Panc1 (cell line): ENCODE measurements at places on chromosomes 6 and 20. TPM values are rescaled to one million over a fixed set of nuclear protein-coding genes. Genes with fewer than 3 reads are reported as not detected.

Gene ASIP
- not detected for total RNA-seq

Gene CFB
- total RNA-seq = 5.6 TPM

Gene VGLL2
- total RNA-seq = not detected

Gene ULBP2
- total RNA-seq = 0.69 TPM

Gene USP49
- total RNA-seq = 5.4 TPM

Gene HLA-DQA2
- total RNA-seq = not detected

- DNase-seq = no peak
These were observed 46.0 kb upstream of the BHLHE23 start for GRCh38 chr20:63052571-63053431.

- no peak for DNase-seq
These were observed 19.0 kb upstream of the BHLHE23 start for GRCh38 chr20:63025534-63026331.

DNA sequence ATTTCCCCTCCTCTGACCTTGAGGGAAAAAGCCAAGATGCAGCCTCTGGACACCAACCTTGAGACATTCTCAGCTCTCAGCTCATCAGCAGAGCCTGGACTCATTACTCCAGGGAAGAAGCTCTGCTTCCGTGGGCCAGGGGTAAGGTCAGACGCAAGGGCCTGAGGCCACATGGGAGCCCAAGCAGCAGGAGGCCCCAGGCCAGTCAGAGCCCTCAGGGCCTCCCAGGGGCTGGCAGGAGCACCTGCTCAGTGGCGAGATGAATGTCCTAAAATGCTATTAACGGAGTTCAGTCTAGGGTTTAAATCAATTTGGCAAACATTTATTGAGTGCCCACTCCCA, 208.6 kb downstream of the ERMARD start:
- DNase-seq = no peak

GRCh38 chr20:22866812-22867341, 168.2 kb upstream of the SSTR4 start:
- DNase-seq = no peak

GRCh38 chr20:46683011-46683667, 6.1 kb downstream of the TP53RK start:
- DNase-seq = no peak

DNA sequence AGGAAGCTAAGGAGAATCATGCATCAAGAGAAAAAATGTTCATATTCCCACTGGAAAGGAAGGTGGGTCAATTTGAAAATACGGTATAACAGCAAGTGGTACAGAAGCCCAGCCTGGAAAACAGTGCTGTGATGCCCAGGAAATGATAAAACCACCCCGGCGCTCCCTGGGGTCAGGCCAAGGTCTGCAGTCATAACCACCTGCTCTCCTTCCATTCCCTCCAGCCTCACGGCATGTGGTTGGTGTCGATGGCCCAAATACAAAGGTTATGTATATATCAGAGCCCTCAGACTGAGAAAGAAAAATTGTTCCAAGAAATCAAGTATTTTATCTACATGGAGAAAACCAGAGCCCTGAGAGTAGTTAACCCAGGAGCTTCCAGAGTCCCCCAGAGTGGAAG, 208.1 kb upstream of the CDYL start:
- no peak for DNase-seq

- no peak for DNase-seq
These were observed 31.8 kb downstream of the SLC13A3 start for GRCh38 chr20:46619445-46619844.

DNA sequence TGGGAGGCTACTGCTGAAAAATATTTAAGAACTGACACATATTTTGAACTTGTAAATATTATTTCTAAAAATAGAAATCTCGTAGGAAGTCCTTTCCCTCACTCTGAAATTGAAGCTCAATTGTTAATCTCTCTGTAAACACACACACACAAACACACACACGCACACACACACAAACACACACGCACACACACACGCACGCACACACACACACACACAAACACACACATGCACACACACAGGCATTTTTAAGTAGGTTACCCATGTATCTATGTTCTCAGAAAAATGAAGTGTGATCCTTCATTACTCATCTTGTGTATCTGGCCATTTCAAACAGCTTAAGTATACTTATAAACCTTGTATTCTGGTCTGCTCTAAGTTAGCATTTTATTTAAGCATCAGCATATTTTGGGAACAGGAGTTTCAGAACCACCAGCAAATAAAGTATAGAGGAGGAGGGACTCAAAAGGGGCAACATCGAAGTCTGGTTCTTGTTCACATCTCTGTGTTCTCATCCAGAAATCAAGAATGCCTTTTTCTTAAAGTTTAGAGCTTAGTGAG, 11.6 kb downstream of the CCN6 start:
- DNase-seq = no peak

DNA sequence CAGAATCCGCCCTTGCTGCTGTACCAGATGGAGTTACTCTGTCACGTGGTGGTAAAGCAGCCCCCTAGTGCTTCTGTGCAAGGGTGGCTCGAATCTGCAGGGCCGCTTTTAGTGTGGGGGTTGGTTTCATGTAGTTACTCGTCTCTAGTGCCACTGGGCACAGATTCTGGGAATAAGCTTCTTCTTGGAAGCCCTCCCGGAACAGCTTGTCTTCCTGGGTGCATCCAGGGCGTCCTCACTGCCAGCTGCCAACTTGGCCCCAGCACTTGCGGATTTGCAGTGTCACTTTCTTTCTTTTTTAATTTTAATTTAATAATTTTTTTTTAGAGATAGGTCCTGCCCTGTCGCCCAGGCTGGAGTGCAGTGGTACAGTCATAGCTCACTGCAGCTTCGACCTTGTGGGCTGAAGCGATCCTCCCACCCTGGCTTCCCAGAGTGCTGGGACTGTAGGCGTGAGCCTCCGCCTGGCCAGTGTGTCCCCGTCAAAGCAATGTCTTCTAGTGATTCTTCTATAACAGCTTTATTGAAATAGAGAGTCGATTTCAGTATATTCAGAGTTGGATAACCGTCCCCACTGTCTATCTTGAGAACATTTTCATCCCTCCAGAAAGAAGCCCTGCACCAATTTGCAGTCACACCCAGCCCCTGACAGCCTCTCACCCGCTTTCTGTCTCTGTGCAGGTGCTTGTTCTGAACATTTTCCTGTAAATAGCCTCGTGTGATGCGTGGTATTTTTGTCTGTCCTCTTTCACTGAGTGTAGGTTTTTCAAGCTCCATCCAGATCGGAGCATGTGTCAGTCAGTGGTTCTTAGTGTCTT, 25.9 kb downstream of the PYGB start:
- no peak for DNase-seq

DNA sequence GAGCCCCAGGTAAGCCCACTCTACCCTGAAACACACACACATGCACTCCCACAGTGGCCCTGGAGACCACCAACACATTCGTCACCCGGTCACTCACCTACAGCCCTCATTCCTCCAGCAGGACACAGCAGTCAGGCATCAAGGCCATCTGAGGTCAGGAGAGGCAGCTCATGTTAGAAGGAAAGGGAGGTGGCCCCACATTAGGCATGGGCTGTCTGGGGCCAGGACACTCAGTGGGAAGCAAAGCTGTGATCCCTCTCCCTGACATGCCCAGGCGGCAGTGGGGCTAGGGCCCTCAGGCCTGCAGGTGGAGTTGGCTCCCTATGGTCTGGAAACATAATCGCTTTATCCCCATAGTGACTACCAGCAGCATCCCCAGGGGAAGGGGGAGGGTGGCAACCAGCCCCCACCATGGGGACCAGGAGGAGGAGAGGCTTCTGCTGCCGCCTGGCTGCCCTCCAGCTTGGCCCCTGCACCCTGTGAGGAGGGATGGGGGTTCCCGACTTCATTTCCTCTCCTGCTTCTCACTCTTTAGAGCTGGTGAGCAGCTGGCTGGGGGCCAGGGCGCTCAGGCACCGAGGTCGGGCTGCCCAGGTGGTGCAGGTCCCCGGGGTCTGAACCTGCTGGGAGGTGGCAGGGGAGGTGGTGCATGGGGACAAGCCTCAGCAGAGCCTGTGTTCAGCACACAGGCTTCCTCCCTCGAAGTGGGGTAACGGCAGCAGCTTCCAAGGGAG, 76.6 kb upstream of the CST7 start:
- no peak for DNase-seq

GRCh38 chr6:125787791-125788190, 3.0 kb upstream of the NCOA7 start:
- DNase-seq = no peak

DNA sequence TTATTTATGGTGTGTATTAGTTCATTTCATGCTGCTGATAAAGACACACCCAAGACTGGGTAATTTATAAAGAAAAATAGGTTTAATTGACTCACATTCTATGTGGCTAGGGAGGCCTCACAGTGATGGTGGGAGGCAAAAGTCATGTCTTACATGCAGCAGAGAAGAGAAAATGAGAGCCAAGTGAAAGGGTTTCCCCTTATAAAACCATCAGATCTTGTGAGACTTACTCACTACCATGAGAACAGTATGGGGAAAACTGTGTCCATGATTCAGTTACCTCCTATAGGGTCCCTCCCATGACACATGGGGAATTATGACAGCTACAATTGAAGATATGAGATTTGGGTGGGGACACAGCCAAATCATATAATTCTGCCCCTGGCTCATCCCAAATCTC, 150.0 kb upstream of the AHI1 start:
- no peak for DNase-seq

- no peak for DNase-seq
These were observed 33.5 kb upstream of the TSPYL1 start for GRCh38 chr6:116313101-116313776.

GRCh38 chr6:69953491-69953890, 87.1 kb downstream of the COL19A1 start:
- no peak for DNase-seq

DNA sequence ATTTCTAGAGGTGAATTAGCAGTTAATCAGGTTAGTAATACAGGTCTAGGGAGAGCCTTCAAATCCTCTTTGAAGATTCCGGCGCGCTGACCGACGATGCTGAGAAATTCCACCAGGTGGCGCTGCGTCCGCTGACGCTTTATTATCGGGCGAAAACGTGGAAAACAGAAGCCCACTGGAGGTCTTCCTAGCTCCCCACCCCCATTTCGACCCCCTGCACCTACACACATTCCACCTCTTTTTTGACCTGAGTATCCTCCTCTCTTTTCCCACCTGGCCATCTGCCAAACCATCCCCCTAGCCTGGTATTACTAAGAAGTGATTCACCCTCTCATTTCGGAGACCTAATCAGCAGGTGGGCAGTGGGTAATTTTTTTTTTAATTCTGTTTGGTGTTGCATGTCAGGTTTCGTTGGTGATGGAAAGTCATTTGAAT, 65.4 kb upstream of the RIN2 start:
- DNase-seq = peak; percentile 53

GRCh38 chr6:74044417-74045096, 348.6 kb downstream of the CD109 start:
- DNase-seq = no peak

DNA sequence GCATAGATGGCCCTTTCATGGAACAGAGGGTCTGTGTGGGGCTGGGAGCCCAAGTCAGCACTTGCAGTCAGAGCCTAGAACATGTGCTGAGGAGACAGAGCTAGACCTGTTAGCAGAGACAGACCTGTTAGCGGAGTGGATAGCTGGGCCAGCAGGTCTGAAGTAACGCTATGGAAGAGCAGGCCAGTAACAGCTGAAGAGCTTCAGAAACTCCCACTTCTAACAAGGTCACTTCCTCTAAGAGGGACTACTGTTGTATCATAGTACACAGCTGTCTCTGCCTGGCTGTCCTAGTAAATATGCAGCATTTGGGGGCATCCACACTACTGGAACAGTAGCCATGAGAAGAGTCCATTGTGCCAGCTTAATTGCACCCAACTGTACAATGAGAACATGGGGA, 41.2 kb upstream of the POLR1H start:
- DNase-seq = no peak
